ENCODE measurements at places on chromosomes 2 and 18.

DNA sequence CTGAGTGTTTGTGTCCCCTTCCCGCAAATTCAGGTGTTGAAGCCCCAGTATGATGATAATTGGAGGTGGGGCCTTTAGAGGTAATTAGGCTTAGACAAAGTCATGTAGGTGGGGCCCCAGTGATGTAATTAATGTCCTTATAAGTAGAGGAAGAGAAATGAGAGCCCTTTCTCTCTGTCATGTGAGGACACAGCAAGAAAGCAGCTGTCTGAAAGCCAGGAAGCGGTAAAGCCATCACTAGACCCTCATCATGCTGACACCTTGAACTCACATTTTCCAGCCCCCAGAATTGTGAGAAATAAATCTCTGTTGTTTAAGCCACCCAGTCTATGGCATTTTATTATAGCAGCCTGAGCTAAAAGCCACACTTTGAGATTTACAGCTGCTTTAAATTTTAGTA, 1580.0 kb downstream of the LRP1B start:
- no peak overlapping the region for H3K4me3 ChIP-seq
- no peaks in the 10 kb centered on the region for H3K27me3 ChIP-seq
- H3K36me3 ChIP-seq: no peaks in the 10 kb centered on the region
- DNase-seq: no peak

DNA sequence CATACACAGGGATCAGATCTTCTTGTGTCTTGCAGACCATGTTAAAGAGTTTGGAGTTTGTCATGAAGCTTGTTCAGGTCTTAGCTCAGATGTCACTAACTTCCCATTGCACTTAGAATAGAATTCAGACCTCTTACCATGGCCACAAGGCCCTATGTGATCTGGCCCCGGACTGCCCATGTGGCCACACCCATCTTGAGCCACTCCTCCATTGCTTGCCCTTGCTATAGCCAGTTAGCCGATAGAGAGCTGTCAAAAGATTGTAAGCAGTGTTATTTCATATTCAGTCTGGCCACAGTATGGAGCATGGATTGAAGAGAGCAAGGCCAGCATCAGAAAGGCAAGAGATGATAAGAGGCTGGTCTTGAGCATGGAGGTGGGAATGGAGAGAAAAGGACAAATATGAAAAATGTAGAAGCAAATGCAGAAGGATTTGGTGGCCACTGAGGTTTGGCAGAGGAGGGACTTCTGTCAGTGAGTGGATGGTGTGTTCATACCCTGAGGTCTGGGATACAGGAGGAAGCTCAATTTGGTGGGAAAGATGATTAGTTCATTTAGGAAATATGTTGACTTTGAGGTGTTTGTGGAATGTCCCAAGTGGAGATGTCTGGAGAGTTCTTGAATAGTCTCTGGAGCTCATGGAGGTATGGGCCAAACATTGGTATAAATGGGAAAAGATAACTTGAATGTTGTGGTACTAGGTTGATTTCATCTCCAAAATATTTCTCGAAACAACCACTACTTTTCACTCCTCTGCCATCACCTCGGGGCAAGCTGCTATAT, 10.6 kb downstream of the DGUOK start:
- no peak overlapping the region for H3K4me3 ChIP-seq
- H3K36me3 ChIP-seq: no peaks in the 10 kb centered on the region
- H3K27me3 ChIP-seq: no peaks in the 10 kb centered on the region
- no peak for DNase-seq

- no peaks in the 10 kb centered on the region for H3K4me1 ChIP-seq
- no peaks in the 10 kb centered on the region for H3K36me3 ChIP-seq
- DNase-seq: no peak
Measured at GRCh38 chr2:219844401-219845091, 217.1 kb downstream of the SLC4A3 start.

DNA sequence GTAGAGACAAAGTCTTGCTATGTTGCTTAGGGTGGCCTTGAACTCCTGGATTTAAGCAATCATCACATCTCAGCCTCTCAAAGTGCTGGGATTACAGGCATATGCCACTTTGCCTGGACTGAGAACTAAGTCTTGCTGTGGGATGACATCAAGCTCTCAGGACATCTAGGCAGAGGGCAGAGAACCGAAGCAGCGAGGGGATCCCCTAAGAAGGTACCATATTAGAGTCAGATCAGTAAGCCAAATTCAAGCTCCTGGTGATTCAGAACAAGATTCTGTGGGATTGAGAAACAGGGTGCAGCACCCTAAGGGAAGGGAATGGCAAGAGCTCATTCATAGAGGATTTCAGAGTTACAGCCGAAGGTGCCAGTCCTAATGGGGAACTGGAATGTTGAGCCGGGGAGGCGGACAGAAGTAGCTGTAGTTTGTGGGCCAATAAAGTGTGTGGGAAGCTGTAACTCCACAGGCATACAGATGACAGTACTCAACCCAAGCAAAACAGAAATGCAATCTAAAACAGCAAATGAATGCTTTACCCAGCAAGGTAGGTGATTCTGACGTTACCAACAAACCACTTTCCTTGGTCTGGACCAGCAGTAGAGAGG, 30.9 kb downstream of the EPHA4 start:
- no peak overlapping the region for H3K4me3 ChIP-seq
- no peak overlapping the region for H3K27ac ChIP-seq
- no peaks in the 10 kb centered on the region for H3K36me3 ChIP-seq

DNA sequence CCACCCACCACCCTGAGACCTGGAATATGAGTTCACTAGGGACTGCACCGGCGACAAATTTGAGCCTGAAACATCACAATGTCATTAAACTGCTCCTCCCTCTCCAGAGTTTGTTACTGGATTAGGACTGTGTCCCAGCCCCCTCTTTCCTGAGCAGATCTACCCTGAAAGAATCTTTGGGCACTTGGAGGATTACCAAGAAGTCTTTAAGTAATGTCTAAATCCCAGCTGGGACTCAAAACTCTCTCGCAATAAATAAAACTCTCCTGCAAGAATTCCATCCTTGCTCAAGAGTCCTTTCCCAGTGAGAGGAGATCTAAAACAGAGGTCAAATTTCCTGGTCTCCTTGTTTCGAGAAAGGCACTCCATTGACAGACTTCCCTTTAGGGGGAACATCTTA, 20.9 kb downstream of the GKN2 start:
- H3K4me3 ChIP-seq: no peak overlapping the region
- H3K36me3 ChIP-seq: no peaks in the 10 kb centered on the region
- no peaks in the 10 kb centered on the region for H3K27me3 ChIP-seq
- no peaks in the 10 kb centered on the region for H3K4me1 ChIP-seq

DNA sequence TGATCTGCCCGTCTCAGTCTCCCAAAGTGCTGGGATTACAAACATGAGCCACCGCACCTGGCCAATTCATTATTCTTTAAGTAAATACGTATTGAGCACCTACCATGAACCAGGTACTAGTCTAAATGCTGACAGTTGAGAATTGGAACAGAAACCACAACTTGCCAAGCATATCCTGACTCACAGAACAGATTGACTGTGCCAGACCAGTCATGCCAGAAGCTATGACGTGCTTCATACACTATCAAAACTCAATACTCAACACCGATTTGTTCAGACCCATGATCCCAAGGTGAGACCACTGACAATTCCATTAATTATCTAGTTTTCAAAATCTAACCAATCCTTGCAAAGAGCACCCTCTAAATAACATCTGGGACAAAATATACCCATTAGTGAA, 148.6 kb downstream of the B3GNT2 start:
- H3K27ac ChIP-seq: no peak overlapping the region
- no peak overlapping the region for H3K4me3 ChIP-seq
- H3K27me3 ChIP-seq: no peaks in the 10 kb centered on the region
- H3K4me1 ChIP-seq: no peaks in the 10 kb centered on the region
- no peak for DNase-seq

DNA sequence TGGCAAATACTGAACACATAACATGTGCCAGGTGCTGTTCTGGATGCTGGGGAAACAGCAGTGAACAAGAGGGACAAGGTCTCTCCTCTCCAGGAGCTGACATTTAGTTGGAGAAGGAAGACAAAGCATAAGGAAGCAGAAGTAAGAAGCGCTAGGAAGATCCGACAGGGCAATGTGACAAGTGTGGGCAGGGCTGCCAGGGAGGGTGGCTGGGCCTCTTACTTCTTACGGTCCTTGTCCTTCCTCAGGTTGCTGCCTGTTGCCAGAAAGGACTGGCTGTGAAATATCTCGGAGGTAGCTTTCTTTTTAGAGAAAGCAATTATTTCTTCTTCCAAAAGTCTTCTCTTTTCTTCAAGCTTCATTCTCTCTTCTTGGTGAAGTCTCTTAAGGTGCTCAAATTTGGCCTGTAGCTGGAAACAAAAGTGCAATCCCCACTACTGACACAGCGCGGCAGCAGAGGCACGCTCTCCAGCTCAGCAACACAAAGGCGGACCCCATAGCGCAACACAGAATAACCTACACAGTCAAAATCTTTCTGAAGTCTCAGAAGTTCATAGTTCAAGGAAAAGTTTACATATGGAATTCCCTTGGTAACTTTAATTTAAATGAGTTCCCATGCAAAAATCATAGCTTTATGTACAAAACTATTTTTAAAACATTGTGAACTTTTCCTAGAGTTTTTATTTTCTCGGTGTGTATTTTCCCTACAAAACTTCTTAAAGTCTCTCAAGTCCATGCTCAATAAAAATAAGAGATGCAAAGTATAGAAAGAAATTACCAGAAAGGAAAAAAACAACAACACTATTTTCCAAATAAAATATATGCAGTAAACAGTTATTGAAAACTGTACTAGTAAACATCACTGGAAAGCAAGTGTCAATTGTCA, 67.7 kb downstream of the SEPTIN10 start:
- H3K27ac ChIP-seq: no peak overlapping the region
- peak; percentile 83 for DNase-seq
- H3K4me1 ChIP-seq: no peaks in the 10 kb centered on the region
- H3K27me3 ChIP-seq: no peaks in the 10 kb centered on the region

GRCh38 chr18:63779386-63779785, 4.2 kb downstream of the SERPINB7 start:
- H3K36me3 ChIP-seq: no peaks in the 10 kb centered on the region
- no peaks in the 10 kb centered on the region for H3K27me3 ChIP-seq
- no peak overlapping the region for H3K27ac ChIP-seq
- H3K4me1 ChIP-seq: no peaks in the 10 kb centered on the region

GRCh38 chr2:140650825-140651224, 1480.0 kb downstream of the LRP1B start:
- no peak overlapping the region for H3K4me3 ChIP-seq
- H3K27me3 ChIP-seq: no peaks in the 10 kb centered on the region
- H3K27ac ChIP-seq: no peak overlapping the region
- no peaks in the 10 kb centered on the region for H3K4me1 ChIP-seq

GRCh38 chr18:39761273-39761672, 2193.8 kb upstream of the PIK3C3 start:
- no peak for DNase-seq
- no peak overlapping the region for H3K4me3 ChIP-seq
- no peaks in the 10 kb centered on the region for H3K36me3 ChIP-seq
- H3K27me3 ChIP-seq: no peaks in the 10 kb centered on the region
- no peak overlapping the region for H3K27ac ChIP-seq

DNA sequence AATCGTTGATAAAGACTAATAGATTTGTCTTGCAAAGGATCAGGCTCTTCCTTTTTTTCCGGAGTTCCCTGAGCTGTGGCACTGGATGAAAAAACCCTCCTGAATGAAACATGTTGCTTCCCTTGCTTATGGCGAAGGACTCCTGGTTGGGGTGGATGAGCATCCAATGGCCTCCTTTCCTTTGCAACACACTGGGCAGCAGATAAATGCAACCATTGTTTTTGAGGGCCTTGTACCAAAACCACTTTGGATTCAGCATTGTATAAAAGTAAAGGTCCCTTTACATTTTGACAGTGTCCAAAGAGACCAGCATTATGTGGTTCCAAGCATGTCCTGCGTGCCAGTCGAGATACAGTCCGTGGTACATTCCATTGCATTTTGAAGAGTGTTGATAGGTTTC, 44.7 kb downstream of the FAM210A start:
- no peaks in the 10 kb centered on the region for H3K27me3 ChIP-seq
- H3K36me3 ChIP-seq: no peaks in the 10 kb centered on the region
- no peaks in the 10 kb centered on the region for H3K4me1 ChIP-seq
- no peak for DNase-seq
- no peak overlapping the region for H3K27ac ChIP-seq

GRCh38 chr2:238496756-238497609, 70.3 kb downstream of the ASB1 start:
- H3K36me3 ChIP-seq: no peaks in the 10 kb centered on the region
- H3K27ac ChIP-seq: no peak overlapping the region
- DNase-seq: no peak
- H3K4me1 ChIP-seq: no peaks in the 10 kb centered on the region
- no peak overlapping the region for H3K4me3 ChIP-seq

DNA sequence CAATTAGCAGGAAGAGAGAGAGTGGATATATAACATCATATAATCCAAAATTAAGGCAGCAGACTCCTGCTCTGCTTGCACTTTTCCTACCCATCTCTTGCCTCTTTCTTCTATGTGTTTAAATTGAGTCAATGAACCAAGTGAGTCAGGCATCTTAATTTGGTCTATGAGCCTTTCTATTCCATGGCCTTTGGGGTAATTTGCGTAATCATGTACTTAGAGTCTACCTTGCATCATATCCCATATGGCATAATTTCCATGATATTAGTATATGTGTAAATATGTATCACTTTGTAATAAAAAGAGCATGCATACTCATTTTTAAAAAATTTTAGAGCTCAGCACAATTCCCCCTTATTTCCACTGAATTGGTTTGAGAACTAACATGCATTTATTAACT, 555.2 kb downstream of the STK39 start:
- H3K27me3 ChIP-seq: no peaks in the 10 kb centered on the region
- no peak for DNase-seq
- no peak overlapping the region for H3K27ac ChIP-seq
- H3K36me3 ChIP-seq: no peaks in the 10 kb centered on the region
- no peak overlapping the region for H3K4me3 ChIP-seq

GRCh38 chr2:231168460-231169139, 29.8 kb upstream of the ARMC9 start:
- H3K4me3 ChIP-seq: no peak overlapping the region
- H3K27me3 ChIP-seq: no peaks in the 10 kb centered on the region
- peaks cover 9% of the 10 kb centered on the region for H3K4me1 ChIP-seq
- no peak for DNase-seq
